ENCODE measurements at places on chromosomes 16 and 17.

DNA sequence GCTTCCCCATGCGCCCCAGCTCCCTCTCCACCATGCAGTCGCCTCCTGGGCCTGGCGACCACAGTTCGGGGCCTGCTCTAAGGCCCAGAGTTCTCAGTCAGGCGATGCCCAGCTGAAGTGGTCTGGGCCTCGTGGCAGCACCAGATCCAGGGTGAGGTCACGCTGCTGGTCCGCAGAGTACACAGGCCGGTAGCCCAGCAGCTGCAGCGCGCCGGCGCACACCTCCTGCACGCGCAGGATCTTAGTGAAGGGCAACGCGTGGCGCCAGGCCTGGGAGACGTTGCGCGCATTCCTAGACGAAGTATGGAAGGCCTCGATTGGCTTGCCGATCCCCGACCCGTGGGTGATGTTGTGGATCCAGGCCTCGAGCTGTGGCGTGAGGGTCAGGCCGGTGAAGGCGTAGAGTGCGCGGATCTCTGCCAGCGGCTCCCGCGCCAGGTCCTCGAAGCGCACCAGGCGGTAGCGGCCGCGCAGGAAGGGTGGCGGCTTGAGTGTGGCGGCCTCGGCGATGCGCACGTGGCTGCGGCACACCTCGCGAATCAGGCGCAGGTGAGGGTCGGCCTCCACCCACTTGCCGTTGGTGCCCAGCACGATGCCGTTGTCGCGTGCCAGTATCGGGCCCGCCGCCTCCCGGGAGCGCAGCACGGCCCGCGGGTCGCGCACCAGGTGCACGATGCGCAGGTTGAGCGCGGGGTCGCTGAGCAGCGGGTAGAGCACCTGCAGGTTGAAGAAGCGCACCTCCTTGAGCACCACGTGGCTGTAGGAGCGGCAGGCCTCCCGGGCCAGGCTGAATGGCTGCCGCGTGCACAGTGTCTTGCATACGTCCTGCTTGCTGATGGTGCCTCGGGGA is 6.6 kb downstream of the CHST5 start:
- DNase-seq, result no peak

- DNase-seq, result no peak
Observed at GRCh38 chr16:86044881-86045590, 146.1 kb downstream of the IRF8 start.

DNA sequence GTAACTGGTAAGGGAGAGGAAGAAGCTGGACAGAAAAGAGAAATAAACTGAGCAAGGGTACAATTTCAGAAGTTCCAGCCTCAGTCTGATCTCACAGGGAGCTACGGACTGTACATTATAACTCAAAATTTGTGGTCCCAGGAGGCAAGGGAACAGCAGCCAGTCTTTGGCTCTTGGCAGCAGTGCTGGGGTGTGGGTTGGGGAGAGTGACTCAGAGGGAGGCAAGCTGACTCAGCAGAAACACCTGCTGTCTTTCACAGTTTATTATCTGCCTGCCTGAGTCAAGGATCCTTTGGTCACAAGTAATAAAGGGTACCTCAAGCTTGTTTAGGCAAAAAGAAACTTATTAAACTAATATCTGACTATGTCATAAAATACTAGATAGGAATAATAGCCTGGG is 73.5 kb upstream of the KIF2B start:
- no peak for DNase-seq

DNA sequence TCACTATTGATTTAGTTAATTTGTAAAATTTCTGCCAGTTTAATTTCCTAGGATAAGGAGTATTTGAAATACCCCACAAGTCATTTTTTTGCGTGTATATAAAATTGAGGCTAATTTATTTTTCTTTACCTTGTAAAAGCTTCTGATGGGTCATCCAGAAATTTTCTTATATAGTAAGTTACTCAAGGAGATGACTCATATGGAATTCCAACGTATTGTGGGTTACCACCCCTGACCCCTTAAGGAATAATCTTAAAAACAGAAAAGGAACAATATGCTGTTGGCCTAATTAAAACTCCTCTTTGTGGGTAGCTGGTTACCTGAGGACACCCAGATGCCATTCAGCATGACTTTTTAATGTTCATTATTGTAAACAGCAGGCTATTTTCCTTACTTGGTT is 13.6 kb downstream of the HEATR6 start:
- no peak for DNase-seq

DNA sequence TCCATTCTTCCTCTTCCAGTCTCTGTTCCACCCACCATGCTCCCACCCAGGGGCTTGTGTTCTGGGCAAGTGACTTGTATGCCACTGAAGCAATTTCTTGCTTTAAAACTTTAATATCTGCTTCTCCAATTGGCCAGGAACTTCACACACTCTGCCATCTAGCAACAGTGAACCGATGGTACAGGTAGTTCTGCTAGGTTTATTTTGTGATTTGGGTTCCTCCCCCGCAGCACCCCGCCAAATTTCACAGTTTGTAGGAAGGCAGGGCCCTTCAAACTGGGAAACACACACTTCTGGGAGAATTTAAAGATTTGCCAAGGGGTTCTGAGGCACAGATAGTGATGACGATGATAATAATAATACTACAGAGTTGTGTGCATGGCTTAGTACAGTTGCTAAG is 3.3 kb downstream of the ARSG start:
- DNase-seq, result no peak

DNA sequence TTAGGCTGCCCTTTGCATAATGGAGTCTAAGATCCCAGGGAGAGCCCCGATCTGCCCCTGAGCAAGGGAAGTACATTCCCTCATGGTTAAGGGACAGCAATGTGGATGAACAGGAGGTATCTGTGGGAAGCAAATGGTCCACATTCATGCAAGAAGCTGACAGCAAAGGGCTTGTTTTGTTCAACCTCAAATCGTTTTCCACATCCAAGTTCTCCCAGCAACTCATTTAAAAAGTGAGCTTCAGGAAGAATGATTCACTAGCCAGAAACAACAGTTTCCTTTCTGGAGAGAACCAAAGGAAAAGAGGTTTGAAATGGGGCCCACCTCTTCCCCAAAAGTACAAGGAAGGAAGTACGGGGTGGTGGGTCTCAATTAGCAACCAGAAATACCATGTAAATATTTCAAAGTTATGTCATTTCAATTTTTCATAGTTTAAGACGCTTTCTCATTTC is 9.4 kb downstream of the HSPB9 start:
- no peak for DNase-seq

DNA sequence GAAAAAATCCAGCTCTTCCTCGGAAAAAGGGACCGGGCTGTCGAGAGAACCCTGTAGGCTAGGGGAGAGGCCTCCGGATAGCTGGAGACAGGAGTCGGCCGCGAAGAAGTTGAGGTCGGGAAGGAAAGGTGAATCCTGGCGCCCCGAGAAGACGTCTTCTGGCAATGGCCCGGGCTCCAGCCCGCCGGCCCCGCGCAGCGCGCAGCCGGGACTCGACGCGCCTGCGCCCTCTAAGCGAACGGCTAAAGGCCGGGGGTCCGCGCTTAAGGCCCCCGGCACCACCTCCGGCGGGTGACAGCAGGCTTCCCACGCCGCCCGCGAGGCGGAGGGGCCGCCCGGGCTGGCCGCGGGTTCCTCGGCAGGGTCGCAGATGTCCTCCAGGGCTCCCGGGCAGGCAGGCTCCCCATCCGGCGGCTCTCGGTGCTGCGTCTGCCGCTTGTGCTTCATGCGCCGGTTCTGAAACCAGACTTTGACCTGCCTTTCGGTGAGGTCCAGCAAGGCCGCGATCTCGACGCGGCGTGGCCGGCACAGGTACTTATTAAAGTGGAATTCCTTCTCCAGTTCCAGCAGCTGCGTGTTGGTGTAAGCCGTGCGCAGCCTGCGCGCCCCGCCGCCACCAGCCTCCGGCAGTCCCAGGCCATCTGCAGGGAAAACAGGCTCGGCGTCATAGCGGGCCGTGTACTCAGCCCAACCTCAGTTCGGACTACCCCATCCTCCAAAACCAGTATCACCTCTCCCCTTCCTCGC is 1.6 kb downstream of the HOXB2 start:
- DNase-seq, result no peak

GRCh38 chr17:17354560-17355349 is 51.6 kb downstream of the NT5M start:
- no peak for DNase-seq

DNA sequence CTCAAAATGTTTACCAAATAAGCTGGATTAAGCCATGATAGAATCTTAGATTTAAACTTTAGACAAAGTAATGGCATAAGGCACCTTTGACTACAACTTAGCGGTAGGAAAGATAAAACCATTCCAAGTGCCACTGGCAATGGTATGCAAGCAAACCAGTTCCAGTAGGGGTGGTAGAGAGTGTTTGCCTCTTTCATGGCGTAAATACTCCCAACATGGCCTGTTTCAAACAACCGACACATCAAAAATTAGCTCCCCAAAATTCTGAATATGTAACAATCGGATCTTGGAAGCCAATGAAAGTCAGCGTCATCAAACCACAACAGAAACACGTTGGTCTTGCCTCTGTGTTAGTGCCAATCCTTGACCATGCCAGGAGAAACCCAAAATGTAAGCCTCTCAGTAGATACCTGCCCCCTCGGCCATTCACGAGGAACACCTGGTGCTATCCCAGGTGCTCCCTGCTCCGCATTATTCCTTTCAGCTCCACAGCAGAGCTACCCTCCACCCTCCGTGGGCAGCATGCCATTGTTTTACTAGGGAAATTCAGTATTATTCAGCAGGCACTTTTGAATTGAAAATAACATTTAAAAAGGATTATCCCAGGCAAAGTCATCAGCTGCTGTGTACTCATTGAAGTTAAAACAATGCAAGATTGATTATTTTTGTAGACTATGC is 307.8 kb upstream of the CDH11 start:
- no peak for DNase-seq

- DNase-seq, result no peak
Observed at GRCh38 chr16:49356728-49357488, 16.7 kb upstream of the C16orf78 start.

DNA sequence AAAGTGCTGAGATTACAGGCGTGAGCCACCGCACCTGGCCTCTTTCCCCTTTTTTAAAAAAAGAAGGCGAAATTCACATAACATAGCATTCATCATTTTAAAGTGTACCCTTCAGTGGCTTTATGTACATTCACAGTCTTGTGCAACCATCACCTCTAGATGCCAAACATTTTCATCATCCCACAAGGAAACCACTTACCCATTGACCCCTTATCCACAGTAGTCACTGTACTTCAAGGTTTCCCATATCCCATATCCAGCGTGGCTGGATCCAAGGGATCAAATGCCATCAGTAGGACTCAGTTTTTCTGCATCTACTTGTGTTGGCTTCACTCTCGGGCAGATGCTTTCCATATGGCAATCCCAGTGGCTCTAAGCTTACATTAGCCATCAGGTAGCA is 50.3 kb downstream of the BMERB1 start:
- no peak for DNase-seq

- DNase-seq, result no peak
Observed at GRCh38 chr17:30524847-30525246, 47.6 kb downstream of the GOSR1 start.

DNA sequence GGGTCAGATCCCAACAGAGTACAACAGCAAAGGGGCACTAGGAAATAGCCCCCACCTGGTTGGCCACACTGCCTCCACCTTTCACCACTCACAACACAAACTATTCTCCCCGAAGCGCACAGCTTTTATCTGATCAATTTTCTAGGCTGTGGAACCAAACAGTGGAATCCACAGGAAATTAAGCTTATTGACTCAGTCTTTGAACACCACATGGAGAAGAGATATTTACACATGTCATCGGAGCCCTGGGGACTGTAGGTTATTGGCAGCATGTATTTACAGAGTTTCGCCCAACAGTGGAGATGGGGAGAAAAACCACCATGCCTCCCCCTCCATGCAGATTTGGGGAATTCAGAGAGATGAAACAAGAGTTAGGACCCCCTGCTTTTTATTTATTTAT is 154.8 kb downstream of the XYLT1 start:
- no peak for DNase-seq

GRCh38 chr16:70662991-70663523 is 16.7 kb downstream of the IL34 start:
- no peak for DNase-seq

DNA sequence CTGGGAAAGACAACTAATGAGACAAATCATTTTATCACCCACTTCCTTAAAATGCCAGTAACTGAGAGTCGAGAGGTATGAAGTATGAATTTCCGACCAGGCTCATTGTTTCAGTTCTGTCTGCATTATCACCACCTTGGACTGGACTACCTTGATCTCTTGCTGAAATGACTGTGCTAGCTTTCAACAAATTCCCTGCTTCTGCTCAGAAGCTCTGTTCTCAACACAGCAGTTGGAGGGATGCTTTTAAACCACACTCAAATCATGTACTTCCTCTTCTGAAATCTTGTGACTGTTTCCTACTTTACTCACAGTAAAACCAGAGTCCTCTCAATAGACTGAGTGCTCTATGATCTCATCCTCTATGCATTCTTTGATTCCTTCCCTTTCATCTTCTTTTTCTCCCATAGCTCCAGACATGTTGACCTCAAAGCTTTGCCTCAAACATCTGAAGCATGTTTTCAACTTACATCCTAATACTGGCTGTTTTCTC is 195.8 kb downstream of the KCNJ2 start:
- DNase-seq, result no peak

DNA sequence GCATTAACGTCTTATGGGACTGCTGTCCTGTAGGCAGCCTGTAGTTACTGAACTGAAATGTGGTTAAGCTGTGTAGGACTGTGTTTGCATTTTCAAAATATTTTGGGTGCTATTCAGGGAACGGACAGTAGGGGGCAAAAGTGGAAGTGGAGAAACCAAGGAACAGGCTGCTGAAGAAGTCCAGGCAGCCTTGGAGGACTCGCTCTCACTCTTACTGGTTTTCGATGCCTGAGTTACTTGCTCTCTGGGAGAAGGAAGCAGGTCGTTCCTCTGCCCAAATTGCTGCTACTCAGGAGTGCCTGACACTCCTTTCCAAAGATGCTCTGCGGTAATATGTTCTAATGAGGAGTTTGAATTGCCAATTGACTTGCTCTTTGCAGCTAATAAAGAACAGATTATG is 64.5 kb upstream of the RBFOX1 start:
- DNase-seq, result no peak

- DNase-seq, result no peak
Observed at GRCh38 chr17:43416998-43417890, 18.5 kb downstream of the ARL4D start.

- no peak for DNase-seq
Observed at GRCh38 chr16:51072591-51072990, 78.5 kb downstream of the SALL1 start.
